Small intestine (tissue), 16 donors: ENCODE measurements at places on chromosomes 6 and 20.
A peak's percentile ranks its signal among the peaks of the same experiment; 100 is the strongest.

GRCh38 chr6:27168108-27168507 is 79.4 kb upstream of the PRSS16 start:
- no peak for DNase-seq

DNA sequence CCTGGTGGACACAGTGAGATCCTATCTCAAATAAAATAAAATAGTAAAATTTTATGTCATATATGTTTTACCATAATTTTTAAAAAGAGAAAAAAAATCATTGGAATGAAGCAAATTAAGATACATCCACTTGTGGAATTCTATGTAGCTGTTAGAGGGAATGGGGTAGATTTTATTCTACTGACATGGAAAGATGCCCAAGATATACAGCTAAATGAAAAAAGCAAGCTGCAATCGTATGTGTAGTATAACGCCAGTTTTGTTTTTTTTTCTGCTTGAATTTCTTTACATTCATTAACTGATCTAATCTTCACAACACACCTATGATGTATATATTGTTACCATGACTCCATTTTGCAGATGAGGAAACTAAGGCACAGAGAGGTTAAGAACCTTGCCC is 23.4 kb upstream of the RANBP9 start:
- no peak for DNase-seq

GRCh38 chr6:114039841-114040240 is 68.9 kb upstream of the HDAC2 start:
- DNase-seq: no peak

- DNase-seq: no peak
These were observed 3.5 kb downstream of the TUBB1 start for GRCh38 chr20:59022754-59023153.

- DNase-seq: no peak
These were observed 2.1 kb downstream of the USP49 start for GRCh38 chr6:41892921-41893564.

- peak; percentile 56 for DNase-seq
These were observed 44.8 kb downstream of the STK4 start for GRCh38 chr20:45011108-45011526.

- no peak for DNase-seq
These were observed 26.2 kb upstream of the HDAC2 start for GRCh38 chr6:113997116-113997515.

DNA sequence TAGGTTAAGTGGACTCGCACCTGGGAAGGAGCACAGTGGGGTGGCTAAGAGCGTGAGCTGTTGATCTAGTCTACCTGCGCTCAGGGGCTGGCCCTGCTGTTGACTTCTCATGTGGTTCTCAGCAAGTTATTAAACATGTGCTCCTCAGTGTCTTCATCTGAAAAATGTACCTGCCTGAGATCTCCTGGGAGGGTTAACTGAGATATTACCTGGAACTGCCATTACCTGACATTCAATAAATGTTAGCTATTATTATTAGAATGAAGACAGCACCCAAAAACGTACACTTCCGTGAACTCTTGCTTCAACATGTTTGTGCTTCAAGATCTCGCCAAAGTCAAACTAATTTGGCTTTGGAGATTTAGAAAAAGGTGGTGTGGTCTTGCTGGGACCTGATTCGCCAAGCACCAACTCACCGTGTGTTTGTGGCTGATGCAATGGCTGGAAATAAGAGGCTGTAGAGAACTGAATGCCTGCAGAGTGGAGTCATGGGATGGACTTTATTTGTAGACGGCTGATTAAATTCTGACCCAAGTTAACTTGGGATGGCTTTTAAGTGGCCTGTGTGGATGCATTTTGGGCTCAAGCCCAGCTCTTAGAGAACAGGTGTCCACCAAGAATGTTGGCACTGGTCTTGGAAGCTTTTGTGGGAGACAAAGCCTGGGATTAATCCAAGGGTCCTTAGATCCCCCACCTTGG is 692.9 kb downstream of the QKI start:
- no peak for DNase-seq

- DNase-seq: no peak
These were observed 685.4 kb downstream of the TENT5A start for GRCh38 chr6:81067057-81067456.

GRCh38 chr6:24925661-24926060 is 10.1 kb downstream of the RIPOR2 start:
- no peak for DNase-seq

DNA sequence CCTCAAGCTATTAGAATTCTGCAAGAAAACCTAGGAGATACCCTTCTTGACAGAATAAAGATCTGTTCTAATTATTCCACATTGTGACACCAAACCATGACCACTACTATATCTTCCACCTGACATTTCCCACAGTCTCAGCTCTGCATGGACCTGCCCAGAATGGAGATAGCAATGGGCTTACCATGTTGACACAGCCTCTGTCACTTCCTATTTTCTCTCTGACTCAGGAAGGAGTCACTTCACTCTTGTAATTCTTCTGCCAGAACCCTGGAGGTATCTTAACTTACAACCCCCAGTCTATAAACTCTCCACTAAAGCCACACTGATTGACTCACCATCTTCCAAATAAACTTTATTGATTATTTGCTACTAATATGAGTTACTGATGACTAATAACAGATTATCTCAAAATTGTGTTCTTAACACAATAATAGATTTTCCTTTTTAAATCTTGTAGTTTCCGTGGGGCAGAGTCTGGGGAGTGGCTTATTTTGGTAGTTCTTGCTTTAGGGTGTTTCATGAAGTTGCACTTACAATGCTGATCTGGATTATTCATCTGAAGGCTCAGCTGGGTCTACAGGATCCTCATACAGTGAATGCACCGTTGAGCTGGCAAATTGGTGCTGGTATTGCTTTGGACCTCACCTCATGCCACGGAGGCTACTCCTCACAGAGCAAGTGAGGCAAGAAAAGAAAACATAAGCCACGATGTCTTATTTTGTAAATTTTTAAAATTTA is 869.9 kb downstream of the KIF16B start:
- DNase-seq: no peak
